ENCODE measurements at places on chromosomes 1 and 21.

GRCh38 chr1:85463731-85464496 lies 1.0 kb downstream of the DDAH1 start:
- DNase-seq = peak; percentile 52

GRCh38 chr1:33377756-33378155 lies 53.1 kb downstream of the PHC2 start:
- no peak for DNase-seq

DNA sequence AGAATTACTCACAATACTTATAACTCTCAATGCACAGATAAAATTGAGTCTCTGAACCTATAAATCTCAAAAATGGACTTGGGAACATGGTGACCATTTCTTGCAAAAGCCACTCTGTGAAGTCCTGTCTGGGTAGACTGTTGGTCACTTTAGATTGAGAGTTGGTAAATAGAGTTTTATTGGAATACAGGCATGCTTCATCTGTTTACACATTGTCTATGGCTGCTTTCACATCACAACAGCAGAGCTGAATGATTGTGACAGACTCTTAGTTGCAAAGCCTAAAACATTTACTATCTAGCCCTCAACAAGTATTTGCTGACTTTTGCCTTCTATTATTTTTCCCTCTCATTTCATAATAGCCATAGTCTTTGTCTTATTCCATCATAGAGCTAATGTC lies 24.1 kb upstream of the ASPM start:
- no peak for DNase-seq

DNA sequence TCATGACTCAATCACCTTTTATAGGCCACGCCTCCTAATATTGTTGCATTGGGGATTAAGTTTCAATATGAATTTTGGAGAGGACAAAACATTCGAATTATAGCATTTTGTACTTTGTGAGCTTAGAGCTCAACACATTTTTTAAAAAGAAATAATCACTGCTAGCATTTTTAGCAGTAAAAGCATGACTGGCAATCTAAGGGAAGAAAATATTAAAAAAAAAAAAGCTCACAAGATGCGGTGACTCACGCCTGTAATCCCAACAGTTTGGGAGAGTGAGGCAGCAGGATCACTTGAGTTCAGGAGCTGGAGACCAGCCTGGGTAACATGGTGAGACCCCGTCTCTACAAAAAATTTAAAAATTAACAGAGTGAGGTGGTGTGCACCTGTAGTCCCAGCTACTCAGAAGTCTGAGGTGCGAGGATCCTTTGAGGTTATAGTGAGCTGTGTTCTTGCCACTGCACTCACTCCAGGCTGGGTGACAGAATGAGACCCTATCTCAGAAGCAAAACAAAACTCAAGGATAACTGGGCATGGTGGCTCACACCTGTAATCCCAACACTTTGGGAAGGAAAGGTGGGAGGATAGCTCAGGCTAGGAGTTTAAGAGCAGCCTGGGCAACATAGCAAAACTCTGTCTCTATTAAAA lies 28.8 kb upstream of the DIPK1A start:
- no peak for DNase-seq

- no peak for DNase-seq
Observed at GRCh38 chr1:58576727-58577653, at the start of gene TACSTD2. Gene TACSTD2 (minus strand): TSS chr1:58577252. CDS start chr1:58577156, 96 bp downstream.

Data from NCI-H1694 (cell line).